ENCODE measurements at places on chromosomes 1 and 21.

DNA sequence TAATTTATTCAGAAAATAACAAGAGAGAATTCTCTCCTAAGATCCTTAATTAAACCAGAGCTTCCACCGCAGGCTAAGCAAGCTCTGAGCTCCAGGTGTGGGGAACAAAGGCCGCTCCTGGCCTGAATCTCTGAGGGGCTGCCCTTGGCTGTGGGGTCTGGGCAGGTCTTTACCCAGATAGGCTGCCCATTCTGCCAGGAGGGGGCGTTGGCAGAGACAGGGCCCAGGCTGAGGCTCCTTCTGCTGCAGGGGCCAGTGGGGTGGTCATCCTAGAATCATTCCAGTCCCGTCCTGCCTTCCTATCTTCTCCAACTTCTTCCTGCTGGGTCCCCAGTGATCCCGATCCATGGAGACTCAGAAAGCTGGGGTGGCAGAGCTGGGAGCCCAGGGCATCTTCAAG is 82.9 kb upstream of the POU3F1 start:
- no peak for DNase-seq

DNA sequence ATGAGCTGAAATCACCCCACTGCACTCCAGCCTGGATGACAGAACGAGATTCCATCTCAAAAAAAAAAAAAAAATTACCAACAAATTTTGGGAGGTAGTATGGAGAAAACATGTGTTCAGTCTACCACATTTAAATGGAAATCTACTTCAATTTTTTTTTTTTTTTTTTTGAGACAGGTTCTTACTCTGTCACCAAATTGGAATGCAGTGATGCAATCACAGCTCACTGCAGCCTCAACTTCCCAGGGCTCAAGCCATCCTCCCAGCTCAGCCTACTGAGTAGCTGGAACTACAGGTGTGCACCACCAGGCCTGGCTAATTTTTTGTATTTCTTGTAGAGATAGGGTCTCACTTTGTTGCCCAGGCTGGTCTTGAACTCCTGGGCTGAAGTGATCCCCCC is 82.1 kb downstream of the GFI1 start:
- DNase-seq: no peak

- DNase-seq: no peak
Measured at GRCh38 chr1:67190942-67191341, 24.7 kb downstream of the IL23R start.

DNA sequence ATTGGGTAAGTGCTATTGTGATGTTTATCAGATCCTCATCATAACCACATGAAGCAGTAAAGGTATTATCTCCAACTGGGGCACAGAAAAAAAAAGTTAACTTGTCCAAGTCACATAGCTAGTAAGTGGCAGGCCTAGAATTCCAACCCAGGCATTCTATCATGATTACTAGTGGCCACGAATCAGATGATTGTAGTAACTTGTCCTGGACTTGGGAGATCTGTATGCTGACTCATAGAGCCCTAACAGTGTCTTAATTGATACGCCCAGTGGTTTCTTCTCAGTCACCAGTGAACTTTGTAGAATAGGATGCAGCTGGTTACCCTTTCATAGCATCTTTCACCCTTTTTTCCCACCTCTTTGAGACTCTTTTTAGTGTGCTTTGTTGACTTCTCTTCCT is 91.1 kb upstream of the UBE2U start:
- DNase-seq: no peak

- no peak for DNase-seq
Measured at GRCh38 chr1:93350322-93350721, 4.6 kb downstream of the DR1 start.

DNA sequence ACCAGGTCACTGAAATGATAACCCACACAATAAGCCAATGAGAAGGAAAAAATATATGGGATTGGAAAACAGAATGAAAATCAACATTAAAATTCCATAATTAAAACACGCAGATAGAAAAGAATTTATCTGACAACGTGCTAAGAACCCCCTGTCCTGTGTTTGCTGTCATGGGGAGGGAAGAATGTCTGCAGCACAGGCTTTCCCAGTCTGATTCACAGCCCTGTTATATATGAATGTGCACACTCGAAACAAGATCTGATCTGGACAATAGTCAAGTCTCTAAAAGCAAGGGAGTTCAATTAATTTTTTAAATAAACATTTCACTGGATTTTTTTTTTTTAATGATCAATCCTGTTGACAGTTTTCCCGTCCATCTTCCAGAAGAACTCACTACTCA is 220.0 kb downstream of the RERE start:
- DNase-seq: no peak

DNA sequence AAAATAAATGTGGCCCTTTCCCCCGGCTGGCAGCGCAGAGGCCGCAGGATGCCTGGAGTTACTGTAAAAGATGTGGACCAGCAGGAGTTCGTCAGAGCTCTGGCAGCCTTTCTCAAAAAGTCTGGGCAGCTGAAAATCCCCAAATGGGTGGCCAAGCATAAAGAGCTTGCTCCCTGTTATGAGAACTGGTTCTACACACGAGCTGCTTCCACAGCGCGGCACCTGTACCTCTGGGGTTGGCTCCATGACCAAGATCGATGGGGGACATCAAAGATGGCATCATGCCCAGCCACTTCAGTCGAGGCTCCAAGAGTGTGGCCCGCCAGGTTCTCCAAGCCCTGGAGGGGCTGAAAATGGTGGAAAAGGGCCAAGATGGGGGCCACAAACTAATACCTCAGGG is 95.9 kb downstream of the LRIG2 start:
- no peak for DNase-seq

DNA sequence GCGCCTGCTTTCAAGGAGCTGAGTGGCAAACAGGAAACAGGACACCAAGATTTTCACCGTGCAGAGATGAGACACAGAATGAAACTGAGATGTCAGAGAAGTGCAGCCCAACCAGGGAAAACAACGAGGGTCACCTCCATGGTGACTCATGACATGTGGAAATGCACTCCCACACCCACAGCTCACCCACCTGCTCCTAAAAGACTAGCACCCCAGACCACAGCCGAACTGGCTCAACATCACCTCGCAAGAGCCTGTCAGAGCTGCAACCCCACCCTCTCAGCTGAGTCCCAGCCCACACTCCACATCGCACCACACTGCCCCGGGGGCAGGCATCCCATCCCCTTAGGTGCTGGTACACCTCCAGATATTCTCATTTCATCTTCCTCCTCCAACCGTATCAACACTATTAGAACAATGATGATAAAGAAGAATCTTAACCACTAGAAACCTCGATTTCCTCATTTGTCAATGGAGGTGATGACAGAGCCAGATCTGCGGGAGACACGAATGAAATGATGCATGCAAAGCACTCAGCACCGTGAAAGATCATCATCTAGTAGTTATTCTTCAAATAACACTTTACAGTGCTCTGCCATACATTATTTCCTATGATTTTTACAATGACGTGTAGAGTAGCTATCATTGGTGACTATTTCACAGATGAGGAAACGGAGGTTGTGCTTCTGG is 103.2 kb downstream of the DMRTB1 start:
- no peak for DNase-seq

DNA sequence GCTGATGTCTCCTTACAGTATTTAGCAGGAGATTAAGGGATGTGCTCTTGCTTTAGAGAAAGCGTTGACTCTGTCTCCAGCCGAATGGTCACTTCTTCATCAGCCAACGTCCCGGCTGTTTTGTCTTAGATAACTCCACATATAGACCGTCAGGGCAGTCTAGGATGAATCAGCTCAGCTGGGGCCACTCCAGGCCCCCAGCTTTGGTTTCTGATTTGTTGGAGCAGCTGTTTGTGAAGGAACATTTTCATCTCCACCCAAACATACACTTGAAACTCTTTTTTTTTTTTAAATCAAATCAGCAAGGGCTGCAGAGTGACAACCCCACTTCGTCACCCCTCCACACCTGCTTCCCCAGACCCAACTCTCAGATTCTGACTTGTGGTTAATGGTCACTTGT is 206.1 kb upstream of the GALNT2 start:
- no peak for DNase-seq

DNA sequence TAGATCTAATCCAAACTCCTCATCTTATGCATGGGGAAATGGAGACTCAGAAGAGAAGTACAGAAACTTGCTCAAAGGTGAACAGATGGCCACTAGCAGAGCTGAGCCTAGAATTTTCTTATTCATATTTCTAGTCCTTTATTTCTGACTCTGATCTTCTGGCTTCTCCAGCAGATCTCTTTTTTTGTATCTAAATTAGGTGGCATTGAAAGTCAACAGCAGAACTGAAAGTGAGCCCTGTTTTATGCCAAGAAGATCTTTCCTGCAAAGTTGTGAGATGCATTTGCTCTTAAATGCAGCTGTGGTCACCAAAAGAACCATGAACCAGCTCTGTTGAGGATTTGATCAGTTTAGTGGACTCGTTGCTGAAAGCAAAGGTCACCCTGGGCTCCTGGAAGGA is 75.5 kb downstream of the KAZN start:
- no peak for DNase-seq

GRCh38 chr1:47738560-47739182 is 258.5 kb downstream of the TRABD2B start:
- DNase-seq: no peak
